ENCODE measurements at places on chromosomes 11 and 22.

DNA sequence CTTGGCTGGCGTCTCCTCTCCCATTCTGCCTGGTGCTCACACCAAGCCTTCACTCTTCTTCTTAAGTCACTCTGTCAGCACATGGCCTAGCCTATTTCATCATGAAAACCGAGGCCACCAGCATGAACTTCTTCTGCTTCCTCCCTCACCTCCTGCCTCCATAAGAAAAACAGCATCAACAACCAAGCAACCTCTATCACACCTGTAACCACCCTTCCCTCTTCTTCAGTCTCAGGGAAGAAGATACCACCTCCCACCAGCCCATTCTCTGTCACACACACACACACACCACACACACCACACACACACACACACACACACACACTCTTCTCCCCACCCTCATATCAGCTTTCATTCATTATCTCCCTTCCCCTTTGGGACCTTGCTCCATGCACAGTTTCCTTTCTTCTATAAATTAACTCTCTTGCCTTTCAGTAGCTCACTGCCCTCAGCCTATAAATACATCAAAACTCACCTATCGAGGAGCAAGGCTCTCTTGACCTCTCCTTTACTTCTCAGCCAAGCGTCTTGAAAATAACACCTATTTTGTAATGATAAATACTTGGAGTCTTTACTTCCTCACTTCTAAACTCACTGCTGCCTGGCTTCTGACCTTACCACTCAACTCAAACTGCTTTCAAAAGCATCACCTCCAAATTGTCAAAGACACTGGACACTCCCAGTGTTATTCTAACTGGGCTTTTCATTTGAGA, 36.6 kb downstream of the SC5D start:
- no peak for DNase-seq

GRCh38 chr22:19749876-19750275, 10.7 kb upstream of the TBX1 start:
- DNase-seq: no peak

DNA sequence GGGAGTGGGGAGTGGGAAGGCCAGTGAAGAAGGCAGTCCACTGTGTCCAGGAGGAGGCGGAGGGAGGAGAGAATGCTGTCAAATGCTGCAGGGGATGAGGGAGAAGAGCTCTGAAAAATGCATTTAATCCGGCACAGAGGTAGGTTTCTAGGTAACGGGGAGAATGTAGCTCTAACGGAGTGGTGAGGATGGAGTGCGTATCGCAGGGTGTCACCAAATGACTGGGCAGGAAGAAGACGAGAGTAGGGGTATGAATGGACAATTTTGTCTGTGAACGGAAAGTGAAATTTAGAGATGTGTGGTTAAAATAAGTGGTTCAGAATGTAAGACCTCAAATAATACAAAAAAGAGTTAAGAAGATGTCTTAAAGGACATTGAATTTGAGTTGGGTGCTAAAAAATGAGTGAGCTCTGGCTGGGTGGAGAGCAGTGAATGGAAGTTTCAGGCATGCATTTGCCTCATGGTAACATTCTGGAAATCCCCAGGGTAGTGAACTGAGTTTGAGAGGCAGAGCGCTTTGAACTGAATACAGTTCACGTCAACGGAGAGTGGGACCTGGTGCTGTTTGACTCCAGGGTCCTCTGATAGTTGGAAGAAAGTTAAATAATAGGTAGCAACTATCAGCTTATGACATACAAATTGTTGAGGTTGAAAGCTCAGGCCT, 81.3 kb upstream of the CADM1 start:
- DNase-seq: no peak

DNA sequence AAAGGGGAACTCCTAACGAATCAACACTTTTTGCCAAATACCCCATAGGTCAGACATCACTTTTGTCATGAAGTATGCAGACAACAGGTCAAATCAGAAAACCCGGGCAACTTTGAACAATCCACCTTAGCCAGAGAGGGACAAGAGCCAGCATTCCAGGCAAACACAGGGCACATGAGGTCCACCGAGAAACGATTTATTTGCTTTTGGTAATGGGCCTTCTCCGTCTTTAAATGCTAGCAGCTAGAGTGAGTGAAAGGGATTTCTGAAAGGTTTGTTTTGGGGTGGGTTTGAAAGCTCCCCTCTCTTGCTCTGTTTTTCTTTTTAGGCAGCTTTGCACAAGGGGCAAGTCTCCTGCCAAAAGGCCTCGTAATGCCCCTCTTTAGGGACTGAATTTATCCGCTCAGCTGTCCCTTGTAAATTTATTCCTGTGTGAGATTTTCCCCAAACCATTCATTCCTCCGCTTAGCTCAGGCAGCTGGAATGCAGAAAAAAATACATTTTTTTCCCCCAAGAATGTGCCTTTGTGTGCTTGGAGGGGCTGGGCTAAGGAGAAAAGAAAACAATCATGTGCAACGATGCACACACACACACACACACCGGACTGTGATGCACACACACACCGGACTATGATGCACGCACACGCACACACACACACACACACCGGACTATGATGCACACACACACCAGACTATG, 196.9 kb downstream of the SNX19 start:
- no peak for DNase-seq

- no peak for DNase-seq
These were observed 16.8 kb downstream of the SELENOO start for GRCh38 chr22:50217543-50218152.

DNA sequence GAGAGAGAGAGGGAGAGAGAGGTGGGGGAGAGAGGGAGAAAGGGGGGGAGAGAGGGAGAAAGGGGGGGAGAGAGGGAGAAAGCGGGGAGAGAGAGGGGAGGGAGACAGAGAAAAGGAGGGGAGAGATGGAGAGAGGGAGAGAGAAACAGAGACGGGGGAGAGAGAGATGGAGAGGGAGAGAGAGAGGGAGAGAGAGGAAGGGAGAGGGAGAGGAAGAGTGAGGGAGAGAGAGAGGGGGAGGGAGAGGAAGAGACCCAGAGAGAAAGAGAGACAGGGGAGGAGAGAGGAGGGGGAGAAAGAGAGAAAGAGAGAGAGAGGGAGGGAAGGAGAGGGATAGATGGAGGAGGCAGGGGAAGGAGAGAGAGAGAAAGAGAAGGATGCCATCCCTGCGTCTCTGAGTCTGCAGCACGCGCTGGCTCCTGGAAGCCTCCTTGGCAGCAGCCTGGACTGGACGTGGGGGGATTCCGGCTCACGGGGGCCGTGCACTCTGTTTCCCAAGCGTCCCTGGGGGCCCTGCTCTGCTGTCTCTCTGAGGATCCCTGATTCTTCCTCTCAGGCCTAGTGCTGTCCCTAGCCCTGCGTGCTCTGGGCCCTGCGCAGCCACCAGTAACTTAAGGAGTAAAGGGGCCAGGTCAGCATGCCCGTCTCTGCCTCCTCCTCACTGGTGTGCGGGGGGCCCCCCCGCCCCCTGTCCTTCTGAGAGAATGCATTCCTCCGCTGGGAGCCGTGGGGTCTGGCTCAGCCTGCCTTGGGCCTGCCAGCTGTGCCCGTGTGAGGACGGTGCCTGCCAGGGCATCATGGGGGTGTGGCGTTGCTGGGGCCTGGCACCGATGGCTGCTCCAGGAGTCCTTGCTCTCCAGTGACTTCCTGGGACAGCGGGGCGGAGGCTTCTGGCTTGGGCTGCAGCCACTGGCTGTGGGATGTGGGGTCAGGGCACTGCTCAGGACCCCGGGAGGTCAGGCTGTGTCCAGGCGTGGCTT, 429.5 kb downstream of the TBC1D22A start:
- no peak for DNase-seq

- peak; percentile 62 for DNase-seq
These were observed 10.1 kb upstream of the B4GALNT4 start for GRCh38 chr11:359181-359714.

DNA sequence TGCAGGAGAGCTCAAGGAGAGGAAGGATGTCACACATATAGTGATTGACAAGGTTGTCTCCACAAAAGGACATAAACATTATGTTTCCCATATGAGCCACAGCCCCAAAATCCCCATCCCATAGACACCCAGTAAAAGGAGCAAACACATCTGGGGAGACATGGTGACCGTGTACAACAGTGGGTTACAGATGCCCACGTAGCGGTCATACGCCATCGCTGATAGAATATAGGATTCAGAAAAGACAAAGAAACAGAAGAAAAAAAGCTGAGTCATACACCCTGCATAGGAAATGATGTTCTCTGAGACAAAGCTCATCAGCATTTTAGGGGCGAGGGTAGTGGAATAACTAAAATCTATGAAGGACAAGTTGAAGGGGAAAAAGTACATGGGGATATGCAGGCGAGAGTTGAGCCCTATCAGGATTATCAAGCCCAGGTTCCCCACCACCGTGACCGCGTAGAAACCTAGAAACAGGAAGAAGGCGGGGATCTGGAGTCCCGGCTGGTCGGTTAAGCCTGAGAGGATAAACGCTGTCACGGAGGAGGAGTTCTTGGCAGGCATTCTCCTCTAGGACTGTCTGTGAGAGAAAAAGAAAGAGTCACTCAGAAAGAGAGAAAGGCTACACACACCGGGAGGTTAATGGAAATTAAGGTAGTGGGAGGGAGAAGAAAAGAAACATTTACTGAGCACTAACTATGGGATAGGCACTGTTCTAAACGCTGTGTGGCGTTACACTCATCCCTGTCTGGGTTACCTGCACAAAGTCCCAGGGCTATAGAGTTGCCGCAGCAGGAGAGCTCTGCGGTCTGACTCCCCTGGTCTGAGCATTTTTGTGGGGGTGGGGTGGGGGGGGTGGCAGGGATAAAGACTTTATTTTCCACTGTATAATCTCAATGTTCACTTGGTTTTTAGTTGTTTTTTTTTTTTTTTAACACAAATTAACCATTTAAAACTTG, 36.1 kb upstream of the OR8B8 start:
- DNase-seq: peak; percentile 2

DNA sequence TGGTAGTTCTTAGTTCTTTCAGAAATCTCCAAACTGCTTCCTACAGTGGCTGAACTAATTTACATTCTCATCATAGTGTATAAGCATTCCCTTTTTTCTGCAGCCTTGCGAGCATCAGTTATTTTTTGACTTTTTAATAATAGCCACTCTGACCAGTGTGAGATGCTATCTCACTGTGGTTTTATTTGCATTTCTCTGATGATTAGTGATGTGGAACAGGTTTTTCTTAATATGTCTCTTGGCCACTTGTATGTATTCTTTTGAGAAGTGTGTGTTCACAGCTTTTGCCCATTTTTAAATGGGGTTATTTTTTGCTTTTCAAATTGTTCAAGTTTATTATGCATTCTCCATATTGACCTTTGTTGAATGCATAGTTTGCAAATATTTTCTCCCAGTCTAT, 459.3 kb downstream of the NTM start:
- DNase-seq: no peak

DNA sequence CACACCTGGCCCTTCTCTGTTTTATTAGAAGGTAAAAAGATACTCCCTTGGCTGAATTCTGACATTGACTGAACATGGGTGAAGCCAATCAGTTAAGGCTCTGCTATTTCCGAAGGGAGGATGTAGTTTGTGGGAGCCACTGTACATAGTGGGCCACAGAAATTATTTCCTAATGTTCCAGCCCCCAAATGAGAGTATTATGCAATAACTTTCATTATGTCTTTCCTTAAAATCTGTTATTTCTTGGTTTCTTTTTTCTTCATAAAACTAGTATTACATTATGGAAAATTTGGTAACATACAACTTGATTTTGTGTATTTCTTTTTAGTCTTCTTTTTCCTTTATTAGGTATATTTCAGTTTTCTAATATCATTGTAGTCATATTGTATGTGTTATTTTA, 51.9 kb upstream of the EP300 start:
- no peak for DNase-seq

DNA sequence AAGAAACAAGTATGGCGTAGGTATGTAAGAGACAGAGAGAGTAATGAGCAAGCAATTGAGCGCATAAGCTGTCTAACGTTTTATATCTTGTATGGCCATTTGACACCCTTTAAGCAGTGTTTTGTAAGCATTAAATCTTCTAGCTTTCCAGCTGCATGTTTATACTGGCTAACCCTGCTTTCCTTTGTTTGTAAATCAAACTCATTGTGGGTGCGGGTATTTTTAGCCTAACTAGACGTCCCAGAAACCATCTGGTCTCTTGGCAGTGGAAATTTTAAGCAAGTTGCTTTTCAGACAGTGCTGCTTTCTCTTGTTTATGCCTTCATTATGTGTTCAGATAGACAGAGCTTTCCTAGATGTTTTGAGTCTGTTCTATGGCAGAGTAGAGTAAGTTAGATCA, 73.5 kb downstream of the RNF169 start:
- no peak for DNase-seq

DNA sequence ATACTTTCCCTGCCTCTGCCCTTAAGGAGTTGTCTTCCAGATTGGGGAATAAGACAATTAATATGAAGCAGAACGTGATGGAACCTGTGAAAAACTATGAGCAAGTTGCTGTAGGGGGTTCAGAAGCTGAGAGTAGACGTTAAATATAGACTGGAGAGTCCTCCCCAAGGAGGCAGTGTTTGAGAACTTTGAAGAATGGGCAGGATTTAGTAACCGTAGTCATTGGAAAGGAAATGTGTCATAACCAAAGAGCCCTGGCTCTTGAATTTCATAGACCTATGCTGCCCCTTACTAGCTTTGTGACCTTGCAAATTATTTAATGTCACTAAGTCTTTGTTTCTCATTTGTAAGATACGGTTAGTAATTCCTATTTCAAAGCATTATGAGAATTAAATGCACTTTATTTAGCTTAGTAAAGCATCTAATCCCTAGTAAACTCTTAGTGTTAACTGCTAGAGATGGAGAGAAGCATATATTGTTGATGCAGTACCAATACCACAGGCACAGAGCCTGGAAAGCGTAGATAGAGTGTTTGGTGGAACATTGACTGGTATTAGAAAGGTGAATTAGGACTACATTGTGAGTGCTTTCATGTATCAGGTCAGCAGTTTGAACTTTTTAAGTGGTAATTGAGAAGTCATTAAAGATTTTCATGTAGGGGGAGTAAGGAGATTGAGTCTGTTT, 54.1 kb downstream of the MCAM start:
- peak; percentile 54 for DNase-seq

- no peak for DNase-seq
These were observed 47.2 kb downstream of the EIF3M start for GRCh38 chr11:32630844-32631243.

- no peak for DNase-seq
These were observed 67.2 kb downstream of the MYO7A start for GRCh38 chr11:77195071-77195755.

DNA sequence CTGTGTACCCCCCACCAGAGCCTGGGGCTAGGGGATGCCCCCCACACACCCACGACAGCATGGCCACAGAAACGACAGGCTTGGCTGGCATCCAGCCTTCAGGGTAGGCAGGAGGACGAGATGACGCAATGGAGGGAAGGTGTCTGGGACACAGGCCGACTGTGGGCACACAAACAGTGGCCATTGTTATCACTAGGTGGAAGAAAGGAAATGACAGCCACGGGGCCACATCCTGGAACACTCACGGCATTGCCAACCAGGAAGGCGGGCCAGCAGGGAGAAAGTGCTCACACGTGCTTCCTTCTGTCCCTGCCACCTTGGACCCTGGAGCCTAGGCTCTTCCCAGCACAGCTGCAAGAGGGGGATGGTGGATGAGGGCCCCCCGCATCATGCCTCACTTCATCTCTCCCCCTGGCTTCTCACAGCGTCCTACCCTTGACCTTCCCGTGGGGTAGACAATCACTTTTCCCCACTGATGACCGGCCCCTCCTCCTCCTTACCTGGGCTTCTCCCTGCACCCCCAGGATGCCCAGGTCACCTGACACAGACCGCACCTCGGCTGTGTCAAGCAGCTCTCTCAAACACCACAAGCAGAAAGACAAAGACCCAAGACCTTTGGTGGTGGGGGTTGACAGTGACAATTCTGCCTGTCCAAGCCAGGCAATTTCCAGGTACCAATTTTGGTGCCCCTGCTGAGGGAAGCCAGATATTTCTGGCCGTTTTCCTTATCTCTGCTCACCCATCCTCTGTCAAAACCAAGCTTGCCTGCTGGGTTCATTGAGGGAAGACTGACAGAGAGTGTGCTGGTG, 8.6 kb downstream of the PLA2G6 start:
- peak; percentile 31 for DNase-seq
